ENCODE measurements at places on chromosomes 13 and 19.

DNA sequence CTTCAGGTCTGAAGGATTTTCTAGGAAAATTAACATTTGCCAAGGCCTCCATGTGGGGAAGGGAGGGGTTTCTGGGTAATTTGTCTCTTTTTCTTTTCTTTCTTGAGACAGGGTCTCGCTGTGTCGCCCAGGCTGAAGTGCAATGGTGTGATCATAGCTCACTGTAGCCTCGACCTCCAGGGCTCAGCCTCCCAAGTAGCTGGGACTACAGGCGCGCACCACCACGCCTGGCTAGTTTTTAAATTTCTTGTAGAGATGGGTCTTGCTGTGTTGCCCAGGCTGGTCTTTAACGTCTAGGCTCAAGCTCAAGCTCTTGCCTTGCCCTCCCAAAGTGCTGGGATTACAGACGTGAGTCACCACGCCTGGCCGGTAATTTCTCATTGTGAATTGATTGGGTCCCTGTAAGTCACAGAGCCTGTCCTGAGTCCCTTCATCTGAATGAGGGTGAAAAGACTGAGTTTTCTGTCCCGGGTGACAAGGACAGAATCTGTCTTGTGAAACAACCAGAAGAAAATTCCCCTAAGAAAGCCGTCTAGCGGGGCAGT lies 10.0 kb upstream of the SPC24 start:
- no peak for DNase-seq

- peak; percentile 95 for DNase-seq
Observed at GRCh38 chr13:50208826-50209335, 193.6 kb downstream of the KCNRG start.

DNA sequence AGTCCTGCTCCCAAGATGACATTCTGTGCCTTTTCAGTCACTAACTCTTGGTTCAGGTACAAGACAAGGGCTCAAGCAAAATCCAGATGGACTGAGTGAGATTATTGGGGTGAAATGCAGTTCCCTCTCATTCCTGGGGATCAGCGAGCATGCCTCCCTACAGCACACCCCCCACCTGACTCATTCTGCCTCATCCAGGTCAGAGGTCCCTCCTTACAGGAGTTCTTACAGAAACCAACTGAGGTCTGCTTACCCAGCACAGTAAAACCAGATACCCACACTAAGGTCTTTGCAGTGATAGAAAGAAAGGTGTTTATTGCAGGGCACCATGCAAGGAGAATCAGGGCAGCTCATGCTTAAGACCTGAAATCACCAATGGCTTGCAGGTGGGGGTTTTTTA lies 21.6 kb upstream of the MRI1 start:
- DNase-seq, result no peak

GRCh38 chr19:3062165-3063105 lies at the start of gene TLE5:
Gene TLE5 (minus strand): TSS chr19:3062495. CDS start chr19:3062200, 295 bp downstream.
- no peak for DNase-seq

GRCh38 chr13:111948281-111948680 lies 118.7 kb upstream of the SOX1 start:
- DNase-seq, result no peak

DNA sequence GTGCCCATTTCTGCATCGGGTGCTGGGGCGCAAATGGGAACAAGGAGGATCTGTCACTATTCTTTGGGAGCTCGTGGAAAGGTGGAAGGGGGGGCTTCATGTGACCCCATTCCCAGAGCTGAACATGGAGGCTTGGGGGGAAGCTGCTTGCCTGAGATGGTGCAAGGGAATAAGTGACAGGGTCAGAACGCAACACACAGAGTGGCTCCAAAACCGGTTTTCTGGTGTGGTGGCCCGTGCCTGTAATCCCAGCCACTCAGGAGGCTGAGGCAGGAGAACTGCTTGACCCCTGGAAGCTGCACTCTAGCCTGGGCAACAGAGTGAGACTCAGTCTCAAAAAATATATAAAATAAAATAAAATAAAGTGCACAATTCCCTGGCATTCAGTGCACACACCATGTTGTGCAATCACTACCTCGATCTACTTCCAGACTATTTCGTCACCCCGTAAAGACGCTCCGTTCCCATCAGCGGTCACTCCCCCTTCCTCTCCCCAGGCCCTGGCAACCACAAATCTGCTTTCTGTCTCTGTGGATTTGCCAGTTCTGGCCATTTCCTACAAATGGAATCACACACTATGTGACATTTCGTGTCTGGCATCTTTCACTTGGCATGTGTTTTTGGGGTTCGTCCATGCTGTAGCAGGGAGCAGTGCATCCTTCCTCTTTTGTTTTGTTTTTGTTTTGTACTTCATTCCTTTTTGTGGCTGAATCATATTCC lies 18.2 kb upstream of the COMP start:
- DNase-seq, result no peak

- DNase-seq, result no peak
Observed at GRCh38 chr19:54155694-54156093, 3.8 kb downstream of the LENG1 start.

DNA sequence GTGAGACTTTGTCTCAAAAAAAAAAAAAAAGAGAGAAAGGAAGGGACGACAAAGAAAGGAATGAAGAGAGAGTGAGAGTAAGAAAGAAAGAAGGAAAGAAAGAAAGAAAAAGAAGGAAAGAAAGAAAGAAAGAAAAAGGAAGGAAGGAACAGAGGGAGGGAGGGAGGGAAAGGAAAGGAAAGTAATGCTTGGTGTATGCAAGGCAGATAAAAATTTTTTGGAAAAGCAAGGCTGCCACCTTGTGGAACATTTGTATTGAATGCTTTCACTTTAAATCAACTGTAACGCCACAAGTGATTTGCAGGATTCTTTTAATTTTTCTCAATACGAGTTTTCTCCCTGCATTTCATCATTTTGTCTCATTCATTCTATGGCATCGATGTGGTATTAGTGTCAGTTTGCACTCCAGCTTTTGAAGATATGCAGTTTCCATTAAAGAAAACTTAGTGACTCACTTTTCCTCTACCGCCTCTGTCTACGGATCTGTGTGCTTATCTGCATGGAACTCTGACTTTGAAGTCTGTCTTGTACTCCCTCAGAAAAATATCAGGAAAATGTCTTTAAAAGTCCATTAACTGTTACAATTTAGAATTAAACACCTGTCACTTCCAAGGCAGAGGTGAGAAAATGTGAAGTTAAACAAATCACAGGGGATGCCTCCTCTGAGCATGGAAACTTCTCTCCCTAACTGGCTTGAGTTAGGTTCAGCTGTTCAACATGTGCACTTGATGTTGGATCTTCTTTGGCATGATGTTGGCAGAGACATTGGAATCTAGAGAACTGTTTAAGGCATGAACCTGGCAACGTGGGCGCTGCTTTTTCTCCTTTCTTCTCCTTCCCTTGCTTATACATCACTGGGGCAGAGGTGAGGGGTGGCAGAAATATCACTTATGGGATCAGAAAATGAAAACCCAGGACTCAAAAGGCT lies 20.0 kb upstream of the ZDHHC20 start:
- peak; percentile 74 for DNase-seq

DNA sequence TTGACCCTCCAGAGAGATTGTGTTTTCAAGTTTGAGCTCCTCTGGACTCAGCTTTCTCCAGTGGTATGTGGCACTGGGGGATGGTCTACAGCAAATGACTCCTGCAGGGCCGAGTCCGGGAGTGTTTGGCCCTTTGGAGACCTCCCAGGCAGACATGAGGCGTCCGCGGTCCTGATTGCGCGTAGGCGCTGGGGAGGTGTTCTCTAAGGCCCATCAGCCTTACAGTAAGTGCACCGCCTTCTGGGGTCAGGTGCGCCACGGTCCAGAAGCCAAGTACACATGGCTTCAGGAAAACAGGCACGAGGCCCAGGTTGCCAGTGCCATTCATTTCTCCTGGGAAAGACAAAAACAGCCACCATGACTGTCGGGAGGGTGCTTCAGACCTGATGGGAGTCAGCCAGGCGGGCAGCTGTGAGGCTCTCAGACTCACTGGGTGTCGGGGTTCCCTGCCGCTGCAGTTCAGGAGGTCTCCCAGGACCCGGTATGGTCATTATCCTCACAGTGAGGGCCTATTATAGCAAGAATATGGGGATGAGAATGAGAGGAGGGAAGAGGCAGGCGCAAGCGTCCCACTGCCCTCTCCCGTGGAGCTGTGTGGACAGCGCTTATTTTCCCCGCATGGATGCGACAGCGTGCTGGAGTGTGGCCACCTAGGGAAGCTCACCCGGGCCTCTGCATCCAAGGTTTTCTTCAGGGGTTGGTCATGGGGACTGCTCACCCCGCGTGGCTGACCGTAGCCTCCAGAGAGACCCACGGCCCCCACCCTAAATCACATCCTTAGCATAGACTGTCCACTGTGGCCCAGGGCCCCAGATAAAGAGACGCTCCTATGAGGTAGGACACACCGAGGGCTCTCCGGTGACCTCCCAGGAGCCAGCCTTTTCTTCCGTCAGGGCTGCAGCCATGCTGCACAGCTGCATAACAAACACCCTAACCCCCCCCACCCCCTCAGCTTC lies 21.8 kb downstream of the CCDC8 start:
- DNase-seq, result no peak

DNA sequence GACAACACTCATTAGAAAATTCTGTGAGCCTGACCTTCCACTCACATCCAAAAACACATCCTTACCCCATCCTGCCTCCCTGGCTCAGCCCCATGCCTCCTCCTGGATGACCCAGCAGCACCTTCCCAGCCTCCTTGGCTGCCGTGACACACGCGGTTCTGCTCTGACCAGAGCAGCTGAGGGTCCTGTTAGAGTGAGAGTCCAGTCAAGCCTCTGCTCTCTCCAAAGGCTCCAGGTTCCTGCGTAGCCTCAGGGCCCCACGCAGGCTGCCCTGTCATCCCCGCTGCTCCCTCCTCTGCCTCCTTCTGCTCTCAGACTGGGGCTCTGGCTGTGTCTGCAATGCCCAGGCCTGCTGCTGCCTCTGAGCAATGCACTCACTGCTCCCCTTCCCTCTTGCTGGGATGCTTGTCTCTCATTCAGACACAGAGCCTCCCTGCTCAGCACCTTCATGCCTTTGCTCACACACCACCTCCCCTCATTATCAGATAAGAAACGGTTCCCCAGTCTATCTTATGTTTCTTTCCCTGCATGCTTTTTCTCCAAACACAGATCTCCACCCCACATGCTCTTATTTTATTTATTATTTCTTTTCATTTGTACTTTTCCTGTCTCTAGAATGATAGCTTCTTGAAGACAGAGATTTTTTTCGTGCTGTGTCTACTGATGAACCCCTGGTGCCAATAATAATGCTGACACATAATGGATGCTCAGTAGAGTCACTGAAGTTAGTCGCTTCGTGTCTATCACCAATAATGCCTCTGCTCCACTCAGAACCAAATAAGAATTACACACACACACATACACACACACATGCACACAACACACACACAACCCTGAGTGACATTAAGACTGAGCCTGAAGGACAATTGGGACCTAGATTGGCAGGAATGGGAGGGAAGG lies 10.2 kb upstream of the SIGLEC6 start:
- no peak for DNase-seq

- DNase-seq, result no peak
Observed at GRCh38 chr13:95160112-95160906, 140.9 kb downstream of the ABCC4 start.

DNA sequence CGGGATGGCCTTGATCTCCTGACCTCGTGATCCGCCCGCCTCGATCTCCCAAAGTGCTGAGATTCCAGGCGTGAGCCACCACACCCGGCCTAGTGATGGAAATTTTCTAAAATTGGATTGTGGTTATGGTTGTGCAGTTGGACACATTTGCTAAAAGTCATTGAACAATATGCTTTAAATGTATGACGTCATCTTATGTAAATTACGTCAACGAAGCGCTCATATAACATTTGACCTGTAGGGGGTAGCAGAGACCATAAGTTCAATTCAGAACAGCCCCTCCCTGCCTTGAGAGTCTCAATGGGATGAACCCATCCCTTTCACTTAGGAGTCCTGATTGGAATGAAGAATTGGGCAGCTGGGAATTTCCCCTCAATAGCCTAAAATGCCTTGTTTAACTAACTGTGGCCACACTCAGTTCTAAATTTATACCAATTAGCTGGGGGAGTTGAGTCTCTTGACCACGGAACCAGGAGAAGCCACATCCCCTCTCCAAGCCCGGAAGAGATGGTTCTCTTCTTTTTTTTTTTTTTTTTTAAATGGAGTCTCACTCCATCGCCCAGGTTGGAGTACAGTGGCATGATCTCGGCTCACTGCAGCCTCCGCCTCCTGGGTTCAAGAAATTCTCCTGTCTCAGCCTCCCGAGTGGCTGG lies 15.2 kb upstream of the TLE6 start:
- peak; percentile 70 for DNase-seq

GRCh38 chr19:36771261-36772231 lies 1.1 kb downstream of the ZNF850 start:
- DNase-seq, result peak; percentile 33

DNA sequence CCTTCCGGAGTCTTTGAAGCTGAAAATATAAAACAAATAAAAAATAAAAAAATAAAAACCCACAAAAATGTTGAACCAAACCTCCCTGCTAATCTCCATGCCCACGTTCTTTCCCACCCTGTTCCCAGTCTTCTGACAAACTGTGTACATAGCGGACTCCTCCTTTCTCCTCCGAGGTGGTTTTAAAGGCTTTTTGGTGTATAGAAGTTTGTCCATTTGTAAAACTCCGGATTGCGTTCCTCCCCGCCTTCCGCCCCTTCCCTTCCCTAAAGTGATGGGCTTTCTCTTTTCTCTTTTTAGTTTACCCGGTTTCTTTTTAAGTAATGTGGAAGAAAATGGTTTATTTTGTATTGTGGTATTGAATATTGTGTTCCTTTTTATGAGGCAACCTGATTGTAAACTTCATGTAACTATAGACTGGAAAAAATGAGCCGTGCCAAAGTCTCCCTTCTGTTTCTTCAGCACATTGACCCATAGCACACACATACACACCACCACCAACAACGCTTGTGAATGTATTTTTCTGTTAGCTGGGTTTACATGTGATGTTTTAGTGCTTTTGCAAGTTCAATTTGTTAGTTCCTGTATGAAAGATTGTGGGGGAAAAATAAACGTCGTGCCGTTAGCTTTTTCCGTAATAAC lies 4.4 kb downstream of the ZIC2 start:
- no peak for DNase-seq

DNA sequence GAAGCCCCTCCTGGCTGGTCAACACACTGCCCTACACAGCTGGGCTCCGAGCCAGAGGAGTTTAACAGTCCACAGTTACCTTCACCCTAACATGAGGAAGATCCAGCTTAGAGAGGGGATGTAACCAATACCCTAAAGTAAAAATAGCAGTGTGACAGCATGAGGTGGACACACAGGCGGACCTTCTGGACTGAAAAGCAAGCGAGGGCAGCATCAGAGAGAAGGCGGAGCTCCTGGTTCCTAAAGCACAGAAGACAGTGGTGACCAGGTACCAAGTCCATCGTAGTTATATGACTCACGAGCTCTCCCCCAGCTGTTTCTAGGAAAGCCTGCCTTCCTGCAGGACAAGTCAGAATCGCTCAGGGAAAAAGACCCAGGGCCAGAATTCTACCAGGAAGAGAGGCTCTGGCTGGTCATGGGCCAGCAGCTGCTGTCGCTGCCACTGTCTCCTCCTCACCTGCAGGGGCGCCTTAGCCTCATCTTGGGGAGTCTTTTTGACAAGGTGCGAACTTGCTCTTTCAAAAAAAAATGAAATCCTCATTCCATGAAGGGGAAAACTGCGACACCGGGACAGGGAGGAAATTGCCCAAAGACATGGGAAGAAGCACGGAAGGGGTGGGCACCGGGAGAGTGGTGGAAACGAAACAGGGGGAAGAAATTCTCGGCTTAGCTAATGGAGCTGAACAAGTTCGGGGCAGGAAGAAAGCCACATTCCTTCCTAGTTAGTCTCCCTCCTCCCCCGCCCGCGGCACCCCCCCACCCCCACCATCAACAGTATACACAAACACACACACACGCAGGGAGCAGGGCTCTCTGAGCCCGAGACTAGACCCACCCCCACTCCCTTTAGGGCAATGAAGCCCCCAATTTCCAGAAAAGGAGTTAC lies 1.7 kb downstream of the ELL start:
- no peak for DNase-seq

- no peak for DNase-seq
Observed at GRCh38 chr13:114112231-114112825, 20.1 kb downstream of the RASA3 start.
